Activated T-helper 1 cell treated with anti-CD3 and anti-CD28 coated beads, Interleukin-2, amount 50 U/mL, for 16 hours (primary cell): ENCODE measurements at places on chromosomes 6 and 20.

- DNase-seq = no peak
These were observed 478.2 kb upstream of the CITED2 start for GRCh38 chr6:139852488-139853140.

- DNase-seq = no peak
These were observed 930.8 kb downstream of the QKI start for GRCh38 chr6:164345327-164345726.

GRCh38 chr6:63307581-63308246 lies 12.1 kb downstream of the LGSN start:
- no peak for DNase-seq

DNA sequence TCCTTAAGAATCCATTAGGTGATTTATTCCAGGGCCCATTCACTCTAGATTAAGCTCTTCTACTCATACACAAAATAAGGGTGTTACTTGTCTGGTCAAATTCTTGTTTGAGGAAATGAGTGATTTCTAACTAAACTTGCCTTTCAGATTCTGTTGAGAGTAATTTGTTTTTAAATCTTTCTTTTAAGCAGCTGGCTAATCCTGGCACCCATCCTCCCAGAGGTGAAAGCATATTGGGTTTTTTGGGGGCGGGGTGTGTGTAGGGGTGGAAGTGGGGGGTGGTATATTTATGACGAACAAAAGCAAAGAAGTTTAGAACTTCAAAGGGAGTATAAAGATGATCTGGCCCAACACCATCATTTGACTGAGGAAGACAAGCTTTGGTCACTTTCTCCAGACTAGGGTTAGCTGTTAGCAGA lies 94.7 kb downstream of the RTN4IP1 start:
- no peak for DNase-seq

- no peak for DNase-seq
These were observed 15.9 kb downstream of the GLO1 start for GRCh38 chr6:38687043-38687353.

GRCh38 chr6:129102741-129103140 lies 219.8 kb downstream of the LAMA2 start:
- DNase-seq = no peak

DNA sequence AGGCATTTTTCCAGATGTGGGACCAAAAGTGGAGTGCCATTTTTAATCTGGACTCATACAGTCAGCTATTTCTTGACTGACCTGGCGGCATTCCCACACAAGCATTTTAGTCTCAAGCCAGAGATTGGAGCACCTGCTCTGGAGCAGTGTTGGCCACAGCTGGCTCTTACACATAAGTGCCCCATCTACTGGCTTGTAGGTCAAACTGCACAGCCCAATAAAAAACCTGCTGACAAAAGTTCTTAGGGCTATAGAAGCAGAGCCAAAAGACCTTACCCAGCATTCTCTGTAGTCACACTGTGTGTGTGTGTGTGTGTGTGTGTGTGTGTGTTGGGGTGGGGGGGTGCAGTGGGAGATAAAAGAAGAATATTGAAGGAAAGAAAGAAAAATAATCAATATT lies 38.6 kb upstream of the SENP6 start:
- DNase-seq = no peak

- no peak for DNase-seq
These were observed 315.4 kb upstream of the SASH1 start for GRCh38 chr6:148027201-148027600.

DNA sequence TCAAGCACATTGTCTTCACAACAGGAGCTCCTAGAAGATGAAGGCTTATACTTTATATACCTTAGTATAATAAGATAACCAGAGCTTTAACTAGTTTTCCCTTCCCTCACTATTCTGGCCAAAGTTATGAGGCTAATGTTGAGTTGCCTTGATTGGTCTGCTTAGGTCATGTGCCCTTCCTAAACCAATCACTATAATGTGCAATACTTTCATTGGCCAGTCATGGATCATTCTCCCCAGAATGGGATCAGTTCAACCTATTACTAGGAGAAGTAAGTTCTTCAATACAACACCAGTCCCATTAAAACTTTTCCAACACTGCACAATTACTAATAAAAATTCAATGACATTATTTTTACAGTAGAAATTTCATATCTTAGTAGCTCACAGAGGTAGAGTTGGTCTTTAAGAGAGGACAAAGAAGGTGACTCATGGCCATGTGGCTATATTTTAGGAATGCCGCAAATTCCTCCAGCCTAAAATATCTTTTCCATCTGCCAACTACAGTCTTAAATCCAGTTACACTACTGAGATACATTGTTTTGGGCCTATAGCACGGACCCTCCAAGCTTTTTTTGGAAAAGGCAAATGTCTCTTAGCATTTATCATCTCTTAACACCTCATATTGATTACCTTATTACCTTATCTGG lies 12.5 kb upstream of the POU3F2 start:
- DNase-seq = no peak

- no peak for DNase-seq
These were observed 111.9 kb downstream of the JARID2 start for GRCh38 chr6:15357782-15358181.

- DNase-seq = no peak
These were observed 127.0 kb downstream of the MAFB start for GRCh38 chr20:40562031-40562430.

- no peak for DNase-seq
These were observed 96.1 kb upstream of the MAN1A1 start for GRCh38 chr6:119445666-119446065.

DNA sequence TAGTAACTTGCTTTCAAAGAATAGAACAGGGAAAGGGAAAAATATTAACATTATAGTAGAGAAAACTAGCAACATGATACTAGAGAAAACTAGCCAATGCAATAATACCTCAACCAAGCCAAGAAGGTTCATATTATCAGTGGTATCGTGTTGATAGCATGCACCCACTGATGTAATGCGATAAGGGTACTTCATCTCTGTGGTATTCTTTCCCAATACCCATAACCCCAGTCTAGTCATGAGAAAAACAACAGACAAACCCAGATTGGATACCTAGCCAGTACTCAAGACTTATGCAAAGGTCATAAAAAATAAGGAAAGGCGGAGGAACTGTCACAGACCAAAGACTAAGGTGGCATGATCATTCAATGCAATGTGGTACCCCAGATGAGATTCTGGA lies 21.0 kb downstream of the BLOC1S5 start:
- no peak for DNase-seq

GRCh38 chr6:135692426-135692825 lies 159.1 kb upstream of the PDE7B start:
- no peak for DNase-seq

GRCh38 chr6:155315516-155315871 lies 1.2 kb upstream of the TFB1M start:
- DNase-seq = no peak

DNA sequence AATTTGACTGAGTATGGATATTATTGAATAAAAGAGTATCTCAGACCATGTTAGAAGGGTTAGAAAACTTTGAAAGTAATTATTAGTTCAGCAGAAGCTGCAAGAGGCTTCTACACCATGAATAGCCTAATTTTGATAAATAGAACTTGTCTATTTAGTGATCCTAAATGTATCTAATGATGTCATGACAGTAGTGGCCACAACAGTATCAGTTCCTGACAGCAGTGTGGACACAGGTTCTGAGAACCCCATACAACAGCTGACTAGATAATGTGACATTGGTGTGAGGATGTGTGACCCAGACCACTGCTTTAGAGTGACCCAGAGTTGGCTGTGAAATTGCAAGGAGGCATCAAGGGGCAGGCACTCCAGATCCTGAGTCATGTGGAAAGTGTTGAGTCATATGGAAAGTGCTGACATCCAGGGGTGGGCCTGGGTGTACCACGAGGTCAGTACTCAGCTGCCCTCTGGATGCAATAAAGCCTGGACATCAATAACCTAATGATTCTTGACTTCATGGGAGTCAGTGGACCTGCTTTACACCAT lies 754.7 kb downstream of the DHX35 start:
- DNase-seq = no peak

DNA sequence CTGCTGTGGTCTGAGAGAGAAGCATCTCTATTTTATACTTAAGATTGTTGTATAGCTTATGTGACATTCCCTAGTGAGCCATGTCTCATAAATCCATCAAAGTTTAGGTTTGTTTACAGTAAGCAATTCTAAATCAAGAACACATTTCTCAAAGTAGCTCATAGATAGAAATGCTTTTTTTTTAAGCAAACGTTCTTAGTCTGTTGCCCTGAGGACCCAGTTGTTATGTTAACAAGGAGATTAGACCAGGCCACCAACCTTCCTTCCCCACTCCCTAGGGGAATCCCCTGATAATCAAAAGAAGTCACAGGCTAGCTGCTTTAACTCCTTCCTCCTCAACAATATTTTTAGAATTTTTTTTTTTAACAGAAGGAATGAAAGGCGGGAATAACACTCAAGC lies 169.0 kb downstream of the FUT9 start:
- DNase-seq = no peak

DNA sequence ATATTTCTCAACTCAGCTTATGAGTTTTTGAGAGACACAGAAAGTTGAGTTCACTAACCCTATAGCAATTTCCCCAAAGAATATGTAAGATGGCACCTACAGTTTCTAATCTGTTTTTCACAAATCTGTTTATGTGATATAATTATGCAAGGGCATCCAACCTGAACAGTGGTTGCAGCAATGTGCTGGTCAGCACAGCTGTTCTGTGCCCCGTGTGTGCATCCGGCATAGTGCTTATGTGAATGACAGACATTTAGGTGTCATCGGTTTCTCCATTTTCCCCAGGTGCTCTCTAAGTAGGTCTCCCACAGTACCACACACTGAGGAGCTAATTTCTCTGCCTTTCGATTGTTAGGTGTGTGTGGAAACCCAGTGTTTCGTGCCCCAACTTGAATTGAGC lies 7.7 kb upstream of the BACH2 start:
- DNase-seq = no peak
